ENCODE measurements at places on chromosomes 2 and 18. TPM values are rescaled to one million over a fixed set of nuclear protein-coding genes. Genes with fewer than 3 reads are reported as not detected.

The BMP10 gene
- total RNA-seq = 0.08 TPM

DNA sequence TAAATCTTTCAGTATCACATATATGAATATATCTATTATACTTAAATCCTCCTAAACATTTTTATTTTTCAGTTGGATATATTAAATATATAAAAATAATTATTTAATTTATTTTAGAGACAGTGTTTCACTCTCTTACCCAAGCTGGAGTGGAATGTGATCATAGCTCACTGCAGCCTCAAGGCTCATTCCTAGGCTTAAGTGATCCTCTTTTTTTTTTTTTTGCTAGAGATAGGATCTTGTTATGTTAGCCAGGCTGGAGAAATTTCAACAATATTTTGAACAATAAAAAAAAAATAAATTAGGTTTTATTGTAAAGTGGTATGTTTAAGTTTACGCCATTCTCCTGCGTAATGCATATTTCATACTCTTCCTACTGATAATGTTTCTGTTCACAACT is 4.2 kb downstream of the SPAST start:
- no peak for DNase-seq

DNA sequence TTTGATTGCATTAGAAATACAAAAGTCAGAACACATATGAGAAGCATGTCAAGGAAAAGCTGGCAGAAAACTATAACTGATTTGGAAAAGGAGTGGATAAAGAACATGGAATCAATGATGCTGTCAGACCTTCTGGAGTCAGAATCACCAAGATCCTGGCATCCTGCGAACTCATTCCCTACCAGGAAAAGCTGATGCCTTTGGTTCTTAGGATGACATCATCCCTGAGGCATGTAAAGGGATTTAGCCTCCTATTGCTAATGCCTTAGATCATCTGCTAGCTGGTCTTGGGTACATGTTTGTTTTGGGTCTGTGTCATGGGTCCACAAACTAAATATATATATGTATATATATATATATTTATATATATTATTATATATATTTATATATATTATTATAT is 680.7 kb downstream of the EPHA4 start:
- DNase-seq = peak; percentile 36

- no peak for DNase-seq
These were observed 204.4 kb downstream of the MCFD2 start for GRCh38 chr2:46711156-46711555.

The TMEM247 gene
- not detected for total RNA-seq

The RNF103 gene
- 29.3 TPM for total RNA-seq

DNA sequence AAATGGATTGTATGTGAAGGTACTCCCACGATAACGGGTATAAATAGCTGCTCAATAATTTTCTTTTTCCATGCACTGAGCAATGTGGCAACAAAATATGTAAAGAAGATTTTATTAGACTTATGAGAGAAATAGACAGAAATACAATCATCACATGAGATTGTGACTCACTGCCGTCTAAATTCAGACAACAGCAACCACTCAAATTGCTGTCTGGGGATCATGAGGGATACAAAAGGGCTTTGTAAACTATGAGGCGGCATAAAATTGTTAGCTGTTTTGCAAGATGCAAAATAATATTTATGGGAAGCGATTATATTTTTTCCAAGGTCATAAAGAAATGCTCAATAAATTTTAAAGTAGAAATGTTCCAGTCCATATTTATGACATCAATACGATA is 259.1 kb upstream of the AGAP1 start:
- peak; percentile 42 for DNase-seq

Data from SJCRH30 (cell line).